ENCODE measurements at places on chromosomes 2 and 18.

DNA sequence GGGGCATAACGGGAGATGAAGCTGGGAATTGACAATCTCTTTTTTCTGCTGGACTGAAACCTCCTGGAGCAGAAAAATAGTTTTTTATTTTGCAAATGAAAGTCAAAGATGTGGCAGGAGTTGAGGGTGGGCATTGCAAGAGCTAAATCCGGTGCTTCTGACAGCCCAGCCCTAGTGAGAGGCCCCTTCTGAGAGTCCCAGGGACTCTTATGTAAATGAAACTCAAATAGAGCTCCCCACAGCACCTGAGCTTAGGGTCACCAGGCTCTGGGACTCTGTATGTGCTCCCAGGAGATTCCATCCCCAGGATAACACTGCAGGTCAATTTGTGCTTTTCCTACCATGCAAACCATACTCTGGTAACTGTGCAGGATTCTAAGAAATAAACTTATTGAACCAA lies 192.8 kb downstream of the ANKRD30B start:
- no peak for DNase-seq

DNA sequence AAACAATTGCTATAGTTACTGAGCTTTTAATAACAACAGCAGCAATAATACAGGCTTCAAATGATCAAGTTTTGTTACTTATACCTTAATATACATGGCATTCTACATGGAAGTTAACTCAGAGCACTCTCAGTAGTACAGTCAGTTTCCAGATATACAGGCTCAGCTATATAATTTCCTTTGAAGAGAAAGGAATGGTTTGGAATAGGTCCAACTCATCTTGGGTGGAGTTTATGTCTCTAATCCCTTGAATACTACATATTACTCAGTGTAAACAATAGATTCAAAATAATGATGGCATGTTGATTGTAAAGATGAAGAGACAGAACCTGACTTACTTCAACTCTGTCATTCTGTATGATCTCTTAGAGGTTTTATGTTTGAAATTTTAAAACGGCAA lies 174.9 kb downstream of the EPHA4 start:
- DNase-seq, result no peak

DNA sequence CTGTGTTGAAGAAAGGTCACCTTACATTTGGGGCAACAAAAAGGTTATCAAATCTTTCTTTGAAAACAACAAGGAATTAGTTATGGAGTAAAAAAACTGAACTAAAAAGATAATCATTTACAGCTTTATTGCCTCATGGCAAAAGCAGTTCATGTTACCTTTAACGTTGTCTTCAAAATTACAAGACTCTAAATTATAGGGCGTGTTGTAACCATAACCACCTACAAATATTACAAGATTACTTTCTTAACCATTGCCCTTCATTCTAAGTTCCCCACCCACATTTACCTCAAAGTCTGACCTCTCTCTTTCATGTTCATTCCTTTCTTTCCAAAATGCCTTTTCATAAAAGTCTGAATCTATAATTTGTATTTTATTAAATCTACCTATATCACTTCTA lies 74.6 kb upstream of the LRATD1 start:
- no peak for DNase-seq

DNA sequence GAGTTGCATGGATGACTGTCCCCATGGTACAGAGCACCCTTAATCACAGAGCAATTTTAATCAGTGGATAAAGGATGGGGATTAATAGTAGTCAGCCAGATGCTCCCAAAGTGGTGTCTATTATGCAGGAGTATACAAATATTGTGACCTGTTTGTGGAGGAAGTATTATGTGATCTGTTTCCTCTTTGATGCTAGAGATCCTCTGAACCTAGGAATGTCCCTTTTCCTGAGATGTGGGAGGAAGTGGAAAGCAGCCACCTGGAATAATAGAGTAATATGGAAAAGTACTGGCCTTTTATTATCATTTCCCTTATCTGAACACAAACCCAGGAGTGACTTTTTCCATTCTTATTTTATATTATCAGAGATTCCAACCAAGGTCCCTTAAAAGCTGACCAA lies 94.2 kb upstream of the EFEMP1 start:
- DNase-seq, result no peak

DNA sequence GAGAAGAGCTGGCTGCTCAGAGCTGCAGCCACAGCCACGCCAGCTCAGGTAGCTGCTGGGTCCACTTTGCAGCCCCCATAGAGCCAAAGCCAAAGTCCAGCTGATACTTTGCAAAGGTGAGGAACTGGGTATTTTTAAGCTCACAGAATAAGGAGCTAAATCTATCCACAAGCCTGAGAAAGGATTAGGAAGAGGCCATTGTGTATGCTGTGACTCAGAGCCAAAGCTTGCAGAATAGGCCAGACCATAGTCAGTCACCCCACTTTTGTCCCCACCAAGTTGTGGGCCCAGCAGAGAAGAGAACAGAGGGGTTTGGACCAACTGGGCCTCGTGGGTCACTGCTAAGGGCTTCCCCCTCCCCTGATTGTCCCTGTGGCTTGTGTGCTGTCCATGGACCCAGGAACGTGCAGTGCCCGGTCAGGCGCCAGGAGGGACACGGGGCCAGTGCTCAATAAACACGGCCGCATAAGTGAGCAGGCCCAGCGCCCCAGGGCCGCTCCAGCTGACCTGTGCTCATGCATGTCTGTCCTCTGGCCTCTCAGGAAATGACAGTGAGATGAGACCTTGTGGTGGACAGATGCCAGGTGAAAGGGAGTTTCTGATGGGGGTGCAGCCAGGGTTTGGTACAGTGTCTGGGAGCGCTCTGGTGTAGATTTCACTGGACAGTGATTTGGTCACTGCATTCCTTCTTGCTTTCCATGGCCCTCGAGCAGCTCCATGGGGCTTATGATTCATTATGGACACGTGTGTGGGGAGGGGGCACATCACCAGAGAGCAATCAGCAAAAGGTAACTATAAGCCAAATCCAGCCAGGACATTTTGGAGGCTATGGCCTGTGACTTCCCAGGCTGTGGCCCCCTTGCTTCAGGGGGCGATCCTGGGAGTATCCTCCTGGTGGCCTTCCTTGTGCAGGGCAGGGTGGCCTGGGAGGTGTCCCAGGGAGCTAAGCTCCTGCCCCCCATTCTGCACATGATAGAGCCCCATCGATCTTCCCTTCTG lies 31.3 kb downstream of the MAL start:
- no peak for DNase-seq

GRCh38 chr18:58286632-58287352 lies 242.8 kb downstream of the NEDD4L start:
- DNase-seq, result no peak

GRCh38 chr2:172473167-172473566 lies 45.8 kb downstream of the ITGA6 start:
- DNase-seq, result no peak

- no peak for DNase-seq
Measured at GRCh38 chr18:75316223-75316622, 105.6 kb downstream of the TSHZ1 start.

- DNase-seq, result no peak
Measured at GRCh38 chr18:49285627-49286026, 174.8 kb downstream of the DYM start.

DNA sequence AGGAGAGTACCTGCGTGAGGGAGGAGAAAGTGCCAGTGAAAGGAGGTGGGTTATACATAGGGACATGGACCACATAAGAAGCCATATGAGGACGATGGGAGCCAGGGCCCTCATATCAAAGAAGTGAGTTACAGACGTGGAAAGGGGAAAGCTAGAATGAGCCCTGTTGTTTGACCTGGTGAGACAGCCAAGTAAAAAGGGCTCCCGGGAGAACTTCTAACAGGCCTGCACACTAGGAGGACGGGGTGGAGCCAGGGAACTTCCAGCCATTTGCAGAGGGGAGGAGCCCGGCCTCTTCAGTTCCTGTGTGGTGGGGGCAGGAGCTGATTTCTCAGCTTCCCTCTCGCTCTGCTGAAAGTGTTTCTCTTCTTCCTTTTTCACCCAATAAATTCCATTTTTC lies 84.1 kb upstream of the SLC66A3 start:
- DNase-seq, result no peak

DNA sequence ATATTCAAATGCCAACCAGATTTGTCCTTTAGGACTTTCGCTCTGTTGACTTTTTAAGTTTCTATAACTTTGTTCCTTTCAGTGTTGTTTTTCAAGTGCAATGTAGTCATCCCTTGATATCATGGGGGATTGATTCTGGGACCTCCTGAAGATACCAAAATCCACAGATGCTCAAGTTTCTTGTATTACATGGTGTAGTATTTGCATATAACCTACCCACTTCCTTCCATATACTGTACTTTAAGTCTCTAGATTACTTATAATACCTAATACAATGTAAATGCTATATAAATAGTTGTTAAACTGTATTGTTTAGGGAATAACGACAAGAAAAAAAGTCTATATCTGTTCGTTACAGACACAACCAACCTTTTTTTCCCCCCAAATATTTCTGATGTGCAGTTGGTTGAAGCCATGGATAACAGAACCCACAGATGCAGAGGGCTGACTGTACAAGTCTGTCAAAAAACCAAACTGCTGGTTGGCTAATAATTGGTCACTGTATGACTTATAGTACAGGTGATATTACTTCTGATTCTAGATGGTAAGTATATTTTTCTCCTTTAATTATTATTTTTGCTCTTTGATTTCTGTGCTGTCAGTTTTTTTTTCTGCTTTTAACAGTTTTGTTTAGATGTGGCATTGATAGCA lies 201.7 kb upstream of the STON1 start:
- no peak for DNase-seq

DNA sequence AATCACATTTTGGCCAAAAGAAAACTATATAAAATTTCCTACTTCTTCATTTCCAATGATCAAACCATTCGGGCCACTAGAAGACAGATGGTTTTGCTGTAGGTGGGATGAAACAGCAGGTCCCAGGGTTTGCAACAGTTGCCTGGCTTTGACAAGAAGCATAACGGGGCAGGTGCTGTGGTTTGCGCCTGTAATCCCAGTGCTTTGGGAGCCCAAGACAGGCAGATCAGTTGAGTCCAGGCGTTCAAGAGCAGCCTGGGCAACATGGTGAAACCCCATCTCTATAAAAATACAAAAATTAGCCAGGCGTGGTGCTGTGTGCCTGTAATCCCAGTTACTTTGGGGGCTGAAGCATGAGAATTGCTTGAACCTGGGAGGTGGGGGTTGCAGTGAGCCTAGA lies 81.4 kb upstream of the XPO1 start:
- DNase-seq, result no peak

Measured in AG09319 (cell line).